ENCODE measurements at places on chromosomes 12 and 14. TPM values are rescaled to one million over a fixed set of nuclear protein-coding genes. Genes with fewer than 3 reads are reported as not detected.

FBXO33 gene
- 10.6 TPM for total RNA-seq

PTCSC3 gene
- total RNA-seq, result not detected

GALNT16 gene
- 4.1 TPM for total RNA-seq

DNA sequence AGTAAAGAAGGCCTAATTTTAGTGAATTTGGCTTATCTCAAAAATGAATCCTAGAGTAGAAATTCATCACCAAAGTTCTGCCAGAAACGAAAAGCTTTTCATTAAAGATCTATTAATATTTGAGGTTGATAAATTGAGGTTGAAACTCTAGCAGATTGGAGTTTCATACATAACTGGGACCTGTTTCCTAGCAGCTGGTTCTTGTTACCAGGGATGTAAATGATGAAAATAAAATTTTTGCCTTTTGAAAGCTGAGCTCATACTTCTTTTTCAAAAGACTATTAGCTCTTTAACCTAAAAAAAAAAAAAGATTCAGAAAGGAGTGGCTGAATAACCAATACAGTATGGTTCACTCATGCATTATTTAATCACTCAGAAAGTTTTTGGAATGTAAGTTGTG is 98.3 kb downstream of the PTGER2 start:
- no peak for DNase-seq

GRCh38 chr14:102178806-102179205 is 39.1 kb downstream of the WDR20 start:
- DNase-seq, result no peak

DNA sequence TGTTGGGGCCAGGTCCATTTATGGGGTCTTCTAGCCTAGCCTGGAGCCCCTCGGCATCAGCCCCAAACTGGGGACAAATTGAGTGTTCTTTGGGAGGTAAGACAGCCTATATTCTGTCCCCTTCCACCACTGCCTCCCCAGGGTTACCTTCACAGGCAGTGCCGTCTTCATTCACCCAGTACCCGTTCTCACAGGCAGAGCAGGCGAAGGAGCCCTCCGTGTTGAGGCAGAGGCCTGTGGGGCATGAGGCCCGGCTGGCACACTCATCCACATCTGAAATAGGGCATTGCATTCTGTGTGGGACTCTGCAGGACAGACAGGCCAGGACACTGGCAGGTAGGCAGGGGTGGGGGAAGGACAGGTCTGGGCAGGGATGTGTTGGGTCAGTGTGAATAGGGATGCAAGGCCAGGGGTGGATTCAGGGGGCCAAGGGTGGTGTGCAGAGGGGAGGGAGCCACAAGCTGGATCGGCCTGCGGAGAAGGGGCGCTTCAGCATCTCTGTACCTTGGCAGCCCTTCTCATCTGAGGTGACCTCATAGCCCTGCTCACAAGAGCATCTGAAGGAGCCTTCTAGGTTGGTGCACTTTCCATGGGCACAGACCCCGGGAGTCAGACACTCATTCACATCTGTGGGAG is 16.1 kb downstream of the ISCA2 start:
- no peak for DNase-seq

DNA sequence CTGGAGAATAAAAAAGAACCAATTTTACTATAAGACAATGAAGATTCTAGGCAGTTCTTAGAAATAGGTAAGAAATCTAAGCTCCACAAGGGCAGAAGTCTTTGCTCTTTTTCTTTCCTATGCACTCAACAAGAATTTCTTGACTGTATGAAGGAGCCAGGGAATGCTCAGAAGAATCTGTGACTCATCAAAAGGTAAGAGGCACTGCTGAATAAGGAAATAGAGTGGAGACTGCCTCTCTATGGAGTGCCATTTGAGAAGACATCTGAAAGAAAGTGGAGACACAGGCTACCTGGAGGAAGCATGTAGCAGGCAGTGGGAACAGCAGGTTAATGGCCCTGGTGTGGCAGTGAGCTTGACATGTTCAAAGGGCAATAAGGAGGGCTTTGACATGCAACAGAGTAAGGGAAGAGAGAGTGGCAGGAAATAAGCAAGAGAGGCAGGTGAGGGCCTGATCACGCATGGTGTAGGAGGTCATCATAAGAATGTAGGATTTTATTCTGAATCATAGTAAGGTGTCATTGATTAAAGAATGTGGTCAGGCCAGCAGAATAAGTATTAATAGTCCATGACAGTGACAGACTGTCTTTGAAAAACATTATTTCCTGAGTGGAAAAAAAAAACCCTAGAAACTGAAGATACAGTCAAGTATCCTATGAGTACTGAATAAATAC is 446.7 kb upstream of the GARIN6 start:
- no peak for DNase-seq

DNA sequence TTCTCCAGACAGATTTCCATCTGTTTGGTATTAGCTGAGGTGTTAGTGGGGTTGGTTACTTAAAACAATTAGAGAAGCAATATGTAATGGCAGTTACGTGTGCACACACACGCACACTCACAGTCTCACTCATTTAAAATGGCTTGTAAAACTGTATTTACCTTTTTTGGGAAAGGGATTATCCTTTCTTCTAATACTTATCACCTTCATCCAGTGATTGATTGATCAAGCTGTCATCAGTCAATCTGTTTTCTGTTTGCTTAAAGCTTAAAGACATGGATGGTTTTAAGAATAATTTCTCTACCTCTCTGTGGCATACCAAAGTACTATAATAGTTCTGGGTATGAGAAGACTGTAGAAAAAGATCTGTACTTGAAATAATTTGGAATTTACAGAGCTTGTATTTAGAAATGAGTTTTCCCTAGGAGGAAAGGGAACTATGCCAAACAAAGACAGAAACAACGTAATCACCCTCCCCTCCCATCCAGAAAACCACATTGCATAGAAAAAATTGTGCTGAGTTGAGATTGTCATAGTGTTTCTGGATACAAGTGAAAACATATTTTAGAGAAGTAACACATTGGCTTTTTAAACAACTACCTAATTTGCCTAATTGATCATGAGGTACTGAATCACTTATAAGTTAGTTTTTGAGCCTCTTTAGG is 455.8 kb downstream of the PCNX1 start:
- DNase-seq, result no peak

DNA sequence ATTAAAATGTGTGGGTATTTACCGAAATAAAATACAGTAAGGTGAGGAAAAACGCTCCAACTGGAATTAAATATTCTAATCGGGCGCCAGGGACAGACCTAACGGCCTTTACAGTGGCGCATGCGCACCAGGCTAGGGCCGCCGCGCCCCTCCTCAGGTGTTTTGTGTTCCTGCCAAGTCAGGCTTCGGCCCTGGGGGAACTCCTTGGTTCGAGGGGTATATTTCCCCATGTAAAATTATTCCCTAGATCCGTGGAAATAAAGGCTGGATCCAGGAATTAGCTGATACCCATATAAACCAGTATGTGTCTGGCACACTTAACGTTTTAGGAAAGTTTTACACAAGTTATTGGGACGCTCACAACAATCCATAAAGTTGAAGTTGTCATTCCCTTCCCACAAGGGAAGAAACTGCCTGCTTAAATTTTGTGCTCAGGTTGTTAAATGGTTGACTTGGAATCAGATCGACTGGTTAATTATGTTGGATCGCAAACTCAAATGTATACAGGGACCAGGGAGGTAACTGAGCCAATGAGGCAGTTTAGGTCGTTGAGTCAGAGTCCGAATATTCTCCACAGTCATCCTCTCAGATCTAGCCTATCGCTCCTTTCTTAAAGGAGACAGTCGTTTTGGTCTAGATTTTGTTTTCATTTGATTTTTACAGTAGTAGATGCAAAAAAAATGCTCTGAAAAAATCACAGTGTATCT is 621 bp upstream of the ANAPC7 start:
- peak; percentile 65 for DNase-seq

GRCh38 chr14:73888460-73888725 is 1.7 kb downstream of the ZNF410 start:
- DNase-seq, result no peak

- no peak for DNase-seq
These were observed 615 bp downstream of the CDKN1B start for GRCh38 chr12:12717586-12718380.

DNA sequence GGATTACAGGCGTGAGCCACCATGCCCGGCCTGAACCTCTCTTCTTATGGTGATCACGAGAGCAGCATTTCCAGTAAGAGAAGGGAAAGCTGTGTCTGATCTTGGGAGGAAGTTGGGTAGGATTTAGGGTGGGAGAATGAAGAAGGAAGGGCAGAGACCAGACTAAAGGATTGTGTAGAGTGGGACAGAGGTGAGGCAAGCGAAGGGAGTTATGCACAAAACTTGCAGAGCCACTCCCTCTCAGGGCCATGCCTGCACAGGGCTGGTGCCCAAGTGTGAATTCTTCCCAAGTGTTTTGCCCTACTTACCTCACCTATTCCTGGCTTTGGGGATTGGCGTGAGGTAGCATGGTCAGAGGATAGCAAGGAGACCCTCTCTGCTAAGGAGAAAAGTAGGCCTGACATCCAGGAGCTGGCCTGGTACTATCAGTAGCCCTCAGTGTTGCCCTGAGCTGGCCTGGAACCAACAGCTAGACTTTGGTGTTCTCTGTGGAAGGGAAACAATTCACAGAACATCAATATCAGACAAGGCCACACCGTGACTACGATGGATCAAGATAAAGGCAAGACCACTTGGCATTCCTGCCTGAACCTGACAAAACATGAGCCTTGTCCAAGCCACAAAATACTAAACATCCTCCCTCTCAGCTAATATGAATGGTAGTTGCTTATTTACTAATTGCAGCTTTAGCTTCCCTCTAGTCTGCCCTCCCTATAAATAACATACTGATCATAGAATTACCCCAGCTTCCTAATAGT is 201.0 kb upstream of the AMIGO2 start:
- no peak for DNase-seq

- DNase-seq, result no peak
These were observed 74.2 kb upstream of the PYGL start for GRCh38 chr14:51018521-51018920.

DNA sequence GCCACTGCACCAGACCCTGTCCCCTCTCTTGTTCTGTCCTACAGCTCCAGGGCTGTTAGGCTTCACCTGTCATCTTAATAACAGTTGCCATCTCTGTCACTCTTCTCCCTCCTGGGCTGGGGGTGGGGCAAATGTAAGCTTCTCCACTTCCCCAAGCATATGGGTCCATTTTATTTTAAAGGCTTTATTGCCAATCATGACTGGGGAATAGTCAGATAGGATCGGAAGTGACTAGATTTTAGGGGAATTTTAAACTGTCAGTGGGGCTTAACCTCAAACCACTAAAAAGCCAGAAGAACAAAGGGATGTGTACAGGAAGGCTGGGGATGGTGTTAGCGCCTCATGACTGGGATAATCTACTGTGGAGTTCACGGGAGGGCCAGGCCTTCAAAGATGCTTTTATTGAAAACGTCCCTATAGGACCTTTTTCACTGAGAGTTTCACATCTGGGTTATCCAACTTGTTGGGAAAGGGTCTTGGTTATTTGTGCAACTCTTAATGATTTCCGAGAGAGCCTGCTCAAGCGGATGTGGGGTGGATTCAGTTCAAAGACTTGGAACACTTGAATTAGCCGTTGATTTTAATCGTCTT is 41.6 kb downstream of the CHST11 start:
- no peak for DNase-seq
